ENCODE measurements at places on chromosomes 3 and 15.

DNA sequence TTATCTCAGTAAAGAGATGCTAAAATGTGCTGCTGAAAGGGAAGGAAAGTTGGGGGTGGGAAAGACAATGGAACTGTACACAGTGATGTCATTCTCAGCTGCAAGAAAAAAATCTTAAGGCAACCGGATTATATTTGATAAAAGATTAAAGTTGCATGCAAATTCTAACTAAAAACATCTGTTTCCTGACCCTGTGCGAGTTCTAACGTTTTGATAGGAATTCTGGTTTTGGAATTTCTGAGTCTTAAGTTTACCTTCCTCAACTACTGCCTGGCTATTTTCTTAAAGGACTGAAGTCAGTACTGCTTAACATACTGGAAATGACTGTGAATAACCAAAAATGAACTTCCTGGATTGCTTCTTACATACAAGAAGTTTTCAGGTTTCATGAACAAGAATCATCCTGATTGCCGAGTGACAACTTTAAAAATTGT, 115.5 kb downstream of the SLC25A26 start:
- no peak for DNase-seq

GRCh38 chr3:158702815-158703481, 29.3 kb downstream of the RARRES1 start:
- no peak for DNase-seq

DNA sequence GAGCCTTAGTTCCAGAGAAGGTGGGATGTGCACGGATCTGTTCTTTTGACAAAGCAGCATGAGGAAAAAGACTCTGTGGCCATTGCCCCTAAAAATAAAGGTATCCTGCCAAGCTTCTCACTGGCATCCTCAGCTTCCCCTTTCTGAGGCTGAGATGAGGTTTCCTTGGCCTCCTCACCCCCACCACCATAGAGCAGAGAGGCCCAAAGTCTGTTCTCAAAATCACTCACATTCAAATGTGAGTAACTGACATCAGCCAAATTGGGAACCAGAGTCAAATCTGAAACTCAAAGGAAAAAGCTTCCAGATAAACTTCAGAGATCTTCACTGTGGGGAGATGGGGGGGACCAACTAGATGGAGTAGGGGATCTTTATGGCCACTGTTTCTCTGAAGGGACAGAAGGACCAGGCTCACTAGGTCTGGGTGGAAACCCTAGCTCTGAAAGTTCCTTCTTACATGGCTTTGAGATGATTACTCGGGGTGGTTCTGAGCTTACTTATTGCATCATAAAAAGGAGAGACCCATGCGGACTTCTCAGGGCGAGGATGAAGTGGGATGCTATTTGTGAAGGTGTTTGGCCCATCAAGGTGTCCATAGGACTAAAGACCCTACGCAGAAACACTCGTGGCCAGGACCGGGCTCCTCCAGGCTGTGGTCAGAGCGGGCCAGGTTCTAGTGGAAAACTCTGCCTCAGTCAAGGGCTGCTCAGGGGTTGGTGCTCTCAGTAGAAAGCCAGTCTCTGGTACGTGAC, 61.5 kb upstream of the MEF2A start:
- no peak for DNase-seq

GRCh38 chr3:53226841-53227407, 28.9 kb downstream of the TKT start:
- DNase-seq: no peak

DNA sequence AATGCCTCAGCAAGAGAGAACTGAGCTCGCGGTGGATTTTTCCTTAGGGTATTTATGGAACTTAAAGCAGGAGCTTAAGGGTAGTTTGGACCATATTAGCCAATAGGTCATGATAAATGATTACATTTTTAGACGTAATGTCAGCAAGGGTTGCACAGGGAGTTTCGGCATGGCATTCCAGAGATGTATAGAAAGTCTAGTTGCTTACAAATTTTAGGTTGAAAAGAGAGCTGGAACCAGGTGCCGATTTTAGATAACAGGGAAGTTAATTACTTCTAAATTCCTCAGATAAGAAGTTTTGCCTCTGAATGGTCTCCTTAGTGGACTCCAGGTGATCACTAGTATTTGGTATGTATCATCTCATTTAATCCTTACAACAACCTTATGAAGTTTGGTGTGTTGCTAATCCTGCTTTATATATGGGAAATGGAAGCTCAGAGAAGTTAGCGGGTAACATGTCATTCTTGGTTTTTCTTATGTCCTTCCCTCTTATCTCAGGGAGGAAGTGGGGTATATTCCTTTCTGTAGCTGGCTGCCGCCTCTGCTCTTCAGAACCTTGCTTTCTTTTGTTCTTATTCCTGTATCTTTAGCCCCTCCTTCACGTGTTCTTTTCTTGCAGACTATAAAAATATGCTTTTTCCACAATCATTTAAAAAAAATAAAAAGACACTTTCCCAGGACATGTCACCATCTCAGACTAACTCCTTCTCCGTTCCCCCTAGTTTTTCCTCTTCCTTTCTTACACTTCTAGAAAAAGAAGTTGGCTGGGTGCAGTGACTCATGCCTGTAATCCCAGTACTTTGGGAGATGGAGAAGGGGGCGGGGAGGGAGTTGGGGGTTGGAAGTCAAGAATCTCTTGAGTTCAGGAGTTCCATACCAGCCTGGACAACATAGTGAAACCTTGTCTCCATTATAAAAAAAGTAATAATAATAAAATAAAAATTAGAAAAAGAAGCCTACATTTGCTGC, 25.7 kb downstream of the IQGAP1 start:
- no peak for DNase-seq

DNA sequence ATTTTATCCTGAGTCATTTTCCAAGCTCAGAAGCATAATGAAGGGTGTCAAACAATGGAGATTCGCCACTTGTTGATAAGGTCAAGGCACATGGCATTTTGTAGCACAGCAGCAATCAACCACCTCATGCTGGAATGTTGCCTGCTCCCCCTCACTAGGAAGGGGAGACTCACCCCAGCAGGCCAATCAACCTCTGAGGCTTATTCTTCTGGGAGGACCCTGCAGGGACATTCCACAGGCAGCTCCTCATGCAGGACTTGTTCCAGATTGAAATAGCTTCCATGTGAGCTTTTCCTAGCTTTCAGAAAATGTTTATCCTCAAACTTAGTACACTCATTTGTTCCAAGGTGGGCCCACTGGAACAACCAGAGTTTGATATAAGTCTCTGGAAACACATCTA, 77.6 kb downstream of the SSR3 start:
- DNase-seq: no peak

GRCh38 chr3:95750097-95750496, 1064.3 kb upstream of the EPHA6 start:
- no peak for DNase-seq

GRCh38 chr3:182807061-182807460, 13.8 kb downstream of the ATP11B start:
- no peak for DNase-seq

DNA sequence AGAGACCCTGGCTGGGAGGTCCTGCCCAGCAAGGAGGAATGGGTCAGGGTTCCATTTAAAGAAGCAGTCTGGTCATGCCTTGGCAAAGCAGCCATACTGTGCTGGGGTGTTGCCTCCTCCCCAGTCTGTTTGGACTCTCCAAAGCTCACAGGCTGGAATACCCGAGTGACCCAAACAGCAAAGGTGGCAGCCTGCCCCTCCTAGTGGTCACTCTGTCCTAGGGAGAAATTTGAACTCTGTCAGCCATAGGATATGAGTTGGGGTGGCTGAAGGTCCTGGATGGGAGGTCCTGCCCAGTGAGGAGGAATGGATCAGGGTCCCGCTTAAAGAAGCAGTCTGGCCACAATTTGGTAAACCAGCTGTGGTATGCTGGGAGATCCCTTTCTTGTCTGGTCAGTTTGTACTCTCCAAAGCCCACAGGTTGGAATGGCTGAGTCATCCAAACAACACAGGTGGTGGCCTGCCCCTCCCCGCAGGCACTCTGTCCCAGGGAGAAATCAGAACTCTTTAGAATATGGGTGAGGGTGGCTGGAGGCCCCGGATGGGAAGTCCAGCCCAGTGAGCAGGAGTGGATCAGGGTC, 45.0 kb downstream of the CCR1 start:
- no peak for DNase-seq

GRCh38 chr3:116270056-116270455, 175.2 kb downstream of the LSAMP start:
- no peak for DNase-seq

DNA sequence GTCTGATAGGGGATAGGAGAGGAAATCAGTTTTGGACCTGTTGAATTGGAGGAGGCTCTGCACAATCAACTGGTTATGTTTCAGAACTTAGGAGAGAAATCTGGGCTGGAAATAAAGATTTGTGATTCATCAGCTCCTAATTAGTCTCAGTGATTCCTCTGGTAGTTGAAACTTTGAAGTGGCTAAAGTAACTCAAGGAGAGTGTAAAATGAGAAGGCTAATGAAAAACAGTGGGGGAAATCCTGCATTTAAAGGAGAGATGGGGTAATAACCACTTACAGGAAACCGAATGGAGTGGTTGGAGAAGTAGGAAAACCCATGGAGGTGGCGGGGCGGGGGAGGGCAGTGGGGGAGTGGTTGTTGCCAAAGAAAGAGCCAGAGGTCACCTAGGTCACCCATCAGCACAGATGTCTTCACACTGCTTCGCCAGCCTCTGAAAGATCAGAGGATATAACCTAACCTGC, 32.6 kb downstream of the MAP2K5 start:
- no peak for DNase-seq

- no peak for DNase-seq
Observed at GRCh38 chr3:122497425-122497824, 17.3 kb downstream of the KPNA1 start.

DNA sequence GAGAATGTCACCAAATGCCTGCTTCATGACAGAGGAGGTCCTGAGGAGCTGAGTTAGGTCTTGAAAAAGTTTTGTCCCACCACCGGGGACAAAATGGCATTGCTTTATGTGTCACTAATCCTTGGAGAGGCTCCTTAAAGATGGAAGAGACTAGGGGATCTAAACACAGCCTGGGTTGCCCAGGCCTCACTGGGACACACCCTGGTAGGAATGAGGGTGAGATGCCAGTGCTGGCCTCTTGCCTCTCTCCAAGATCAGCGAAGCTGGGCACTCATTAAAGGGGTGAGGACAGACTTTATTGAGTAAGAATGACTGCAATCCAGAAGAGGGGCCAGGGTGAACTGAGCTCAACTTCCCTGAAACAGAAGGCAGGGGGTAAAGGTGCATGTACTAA, 58.5 kb upstream of the KLF13 start:
- no peak for DNase-seq

DNA sequence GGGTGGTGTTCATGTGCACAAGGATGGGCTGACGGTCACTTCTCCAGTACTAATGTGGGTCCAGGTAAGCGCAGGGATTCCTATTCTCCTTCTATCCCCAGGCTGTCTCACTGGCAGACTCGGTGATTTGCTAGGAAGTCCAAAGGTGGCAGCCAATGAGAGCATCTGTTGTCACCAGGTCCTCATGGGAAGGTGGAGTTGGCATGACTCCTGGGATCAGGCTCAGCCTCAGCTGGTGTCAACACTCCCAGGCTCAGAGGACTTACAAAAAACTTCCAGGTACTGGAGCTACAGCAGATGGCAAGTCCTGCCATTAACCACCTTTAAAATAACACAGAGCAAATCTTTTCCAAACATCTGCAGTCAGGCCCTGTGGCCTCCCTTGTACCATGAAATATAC, 13.8 kb downstream of the XYLB start:
- no peak for DNase-seq

DNA sequence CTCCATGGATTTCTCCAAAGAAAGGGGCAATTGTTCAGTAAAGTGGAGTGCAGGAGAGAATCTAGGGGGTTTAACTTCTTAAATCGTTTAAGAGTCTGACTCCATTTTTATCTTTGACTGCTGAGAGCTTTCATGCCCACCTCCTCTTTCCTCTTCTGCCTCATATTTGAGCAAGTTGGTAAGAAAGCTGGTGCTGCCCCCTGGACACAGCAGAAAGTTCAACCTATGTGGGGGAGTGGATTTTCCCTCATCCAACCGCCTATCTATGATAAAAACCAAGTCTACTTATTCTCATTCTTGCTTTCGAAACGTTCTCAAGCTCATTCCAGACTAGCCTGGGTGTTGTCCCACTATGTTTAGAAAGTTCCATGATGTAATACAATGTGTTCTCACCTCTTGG, 26.0 kb downstream of the HHLA2 start:
- DNase-seq: no peak

GRCh38 chr3:81723732-81724313, 37.6 kb downstream of the GBE1 start:
- peak; percentile 2 for DNase-seq

GRCh38 chr3:10708216-10708893, 107.7 kb upstream of the SLC6A11 start:
- DNase-seq: no peak

- DNase-seq: no peak
Observed at GRCh38 chr3:70868561-70868960, 556.1 kb upstream of the MDFIC2 start.

DNA sequence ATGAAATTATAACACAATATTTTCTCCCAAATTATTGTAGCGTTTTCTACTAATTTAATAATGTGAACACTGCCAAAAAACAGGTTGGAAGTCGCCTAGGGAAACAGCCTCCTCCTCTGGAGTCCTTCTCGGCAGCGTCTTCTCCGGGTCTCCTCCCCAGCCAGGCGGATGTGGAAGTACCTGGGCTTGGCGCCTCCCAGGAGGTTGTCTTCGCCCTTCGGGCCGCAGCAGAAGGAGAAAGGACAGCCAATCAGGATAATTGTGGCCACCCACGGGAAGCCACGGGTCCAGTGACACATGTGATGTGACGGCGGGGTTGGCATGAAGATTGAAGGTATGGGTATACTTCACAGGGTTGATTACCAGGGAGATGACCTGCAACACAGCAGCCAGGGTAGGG, 491.2 kb downstream of the PYDC2 start:
- DNase-seq: no peak

- DNase-seq: no peak
Observed at GRCh38 chr15:99741835-99742234, 8.6 kb upstream of the LYSMD4 start.

DNA sequence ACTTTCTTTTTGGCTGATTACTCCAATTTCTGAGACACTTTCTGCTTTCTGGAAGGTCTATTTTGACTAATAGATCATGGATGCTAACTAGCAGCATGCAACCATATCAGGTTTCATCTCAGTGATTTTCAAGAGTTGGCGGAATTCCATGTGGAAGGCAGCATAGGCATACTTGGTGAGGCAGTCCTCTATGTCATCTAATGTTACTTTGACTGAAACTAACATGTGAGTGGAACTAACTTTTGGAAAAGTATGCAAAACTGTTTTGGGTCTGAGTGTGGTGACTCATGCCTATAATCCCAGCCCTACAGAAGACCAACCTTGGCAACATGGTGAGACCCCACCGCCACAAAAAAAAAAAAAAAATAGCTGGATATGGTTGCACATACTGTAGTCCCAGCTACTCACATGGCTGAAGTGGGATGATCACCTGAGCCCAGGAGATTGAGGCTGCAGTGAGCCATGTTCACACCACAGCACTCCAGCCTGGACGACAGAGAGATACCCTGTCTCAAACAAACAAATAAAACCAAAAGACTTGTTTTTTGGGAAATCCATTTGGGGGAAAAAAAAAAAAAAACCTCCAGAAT, 1033.7 kb downstream of the ROBO1 start:
- no peak for DNase-seq

GRCh38 chr3:124209426-124209825, 217.5 kb upstream of the ROPN1 start:
- no peak for DNase-seq

- DNase-seq: no peak
Observed at GRCh38 chr15:58490888-58491473, 59.2 kb downstream of the LIPC start.

Data from NCI-H774 (cell line).